Testis (tissue), 5 donors: ENCODE measurements at places on chromosomes 3 and 15.

DNA sequence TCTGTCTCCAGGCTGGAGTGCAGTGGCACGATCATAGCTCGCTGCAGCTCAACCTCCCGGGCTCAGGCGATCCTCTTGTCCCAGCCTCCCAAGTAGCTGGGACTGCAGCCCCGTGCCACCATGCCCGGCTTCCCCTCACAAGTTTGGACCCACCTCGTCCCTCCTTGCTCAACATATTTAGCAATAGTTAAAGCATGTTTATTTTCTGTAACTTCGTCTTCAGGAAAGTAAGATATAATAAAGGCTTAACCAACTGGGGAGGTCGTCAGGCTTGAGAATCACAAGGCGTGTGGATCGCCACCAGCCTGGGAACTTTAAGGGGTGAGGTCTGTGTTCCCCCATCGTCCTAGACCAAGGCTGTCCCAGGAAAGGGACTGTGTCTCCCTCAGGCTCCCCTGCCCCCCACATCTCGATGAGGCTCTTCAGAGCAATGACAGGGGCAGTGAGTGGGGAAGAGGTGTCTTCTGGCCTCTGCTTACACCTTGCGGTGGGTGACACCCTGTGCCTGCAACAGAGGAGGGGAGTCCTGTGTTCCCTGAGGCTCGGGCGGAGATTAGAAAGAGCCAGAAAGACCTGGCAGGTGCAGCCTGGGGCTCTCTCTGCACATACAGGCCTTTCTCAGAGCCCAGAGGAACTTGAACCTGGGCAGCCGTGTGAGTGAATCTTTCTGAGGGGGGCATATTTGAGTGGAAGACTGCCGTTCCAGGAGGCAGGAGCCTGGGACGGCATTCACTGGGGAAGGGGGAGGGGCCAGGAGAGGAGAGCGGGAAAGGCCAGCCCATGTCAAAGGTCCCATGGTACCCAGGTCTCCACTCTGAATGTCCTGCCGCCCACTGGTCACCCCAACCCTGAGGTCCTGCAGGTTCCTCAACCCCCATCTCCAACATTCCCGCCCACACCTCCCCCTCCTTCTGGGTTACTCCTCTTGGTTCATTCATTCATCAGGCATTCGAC is 152.3 kb downstream of the SMAD6 start:
- DNase-seq: peak; percentile 13

DNA sequence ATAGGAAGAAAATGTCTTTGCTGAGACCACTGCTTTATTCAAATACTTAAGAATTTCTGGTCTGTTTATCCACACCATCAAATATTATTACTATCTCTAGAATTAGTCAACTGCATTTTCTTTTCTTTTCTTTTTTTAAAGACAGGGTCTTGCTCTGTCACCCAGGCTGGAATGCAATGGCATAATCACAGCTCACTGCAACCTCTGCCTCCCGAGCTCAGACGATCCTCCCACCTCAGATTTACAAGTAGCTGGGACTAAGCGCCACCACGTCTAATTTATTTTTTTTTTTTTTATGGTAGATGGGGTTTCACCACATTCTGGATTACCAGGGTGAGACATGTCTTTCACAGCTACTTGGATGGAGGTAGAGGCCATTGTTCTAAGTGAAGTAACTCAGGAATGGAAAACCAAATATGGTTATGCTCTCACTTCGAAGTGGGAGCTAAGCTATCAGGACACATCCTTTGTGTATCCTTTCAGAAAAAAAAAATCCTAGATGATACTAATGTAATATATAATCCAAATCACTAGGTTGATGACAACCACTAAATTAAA is 52.8 kb downstream of the STAG1 start:
- DNase-seq: no peak

- DNase-seq: no peak
Observed at GRCh38 chr3:98545940-98546339, 14.2 kb downstream of the GPR15 start.

GRCh38 chr15:90161950-90162361 is 39.2 kb upstream of the SEMA4B start:
- DNase-seq: no peak

DNA sequence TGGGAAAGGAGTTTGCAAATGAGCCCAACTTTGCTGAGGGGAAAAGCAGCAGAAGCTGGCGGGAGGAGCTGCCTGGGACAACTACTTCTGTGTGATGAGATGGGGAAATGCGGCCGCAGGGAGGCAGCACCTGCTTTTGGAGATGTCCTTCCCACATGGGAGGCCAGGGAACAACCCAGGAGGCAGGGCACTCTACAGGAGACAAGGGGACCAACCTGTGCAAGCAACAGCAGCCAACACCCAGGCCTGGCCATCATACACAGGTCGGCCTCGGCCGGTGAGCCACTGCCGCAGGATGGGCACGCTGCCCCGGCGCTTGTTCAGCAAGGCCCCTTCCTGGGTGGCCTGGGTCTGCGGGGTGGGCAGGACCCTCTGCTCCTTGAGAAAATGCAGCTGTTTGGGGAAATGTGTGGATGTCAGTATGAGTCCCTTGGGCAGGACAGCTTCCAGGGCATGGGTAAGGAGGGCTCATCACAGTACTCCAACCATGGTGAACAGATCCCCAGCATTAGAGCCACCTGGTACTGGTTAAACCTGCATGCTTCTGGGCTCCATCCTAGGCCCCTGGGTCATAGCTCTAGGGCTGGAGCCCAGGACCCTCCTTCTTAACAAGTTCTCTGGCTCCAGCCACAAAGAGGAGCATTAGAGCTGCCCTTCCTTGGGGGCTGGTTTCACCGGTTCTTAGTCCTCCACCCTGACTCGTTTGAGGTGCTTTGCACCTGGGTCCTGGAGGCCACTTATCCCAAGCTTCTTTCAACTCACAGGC is 11.6 kb downstream of the EPB42 start:
- peak; percentile 56 for DNase-seq

- DNase-seq: peak; percentile 63
Observed at GRCh38 chr3:192915304-192915703, 2.4 kb downstream of the MB21D2 start.

DNA sequence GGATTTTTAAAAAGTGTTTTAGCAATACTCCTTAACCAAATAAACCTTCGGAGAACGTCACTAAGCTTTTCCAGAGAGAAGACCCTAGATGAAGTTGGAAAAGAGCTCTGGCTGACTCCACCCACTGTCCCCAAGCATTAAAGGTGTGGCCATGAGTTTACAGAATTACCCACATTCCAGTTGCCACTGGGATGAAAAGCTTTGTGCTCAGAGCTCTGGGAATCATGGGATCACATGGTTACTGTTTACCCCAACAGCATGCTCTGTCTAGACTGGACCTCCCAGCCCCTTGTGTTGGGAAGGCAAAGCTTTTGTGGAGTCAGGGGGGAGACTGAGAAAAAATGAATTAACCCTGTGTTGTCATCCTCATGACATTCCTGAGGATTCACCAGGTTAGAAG is 55.3 kb downstream of the CCK start:
- DNase-seq: no peak
